ENCODE measurements at places on chromosomes 6 and 20.

- DNase-seq = no peak
Observed at GRCh38 chr20:5397393-5397792, 80.6 kb upstream of the PROKR2 start.

DNA sequence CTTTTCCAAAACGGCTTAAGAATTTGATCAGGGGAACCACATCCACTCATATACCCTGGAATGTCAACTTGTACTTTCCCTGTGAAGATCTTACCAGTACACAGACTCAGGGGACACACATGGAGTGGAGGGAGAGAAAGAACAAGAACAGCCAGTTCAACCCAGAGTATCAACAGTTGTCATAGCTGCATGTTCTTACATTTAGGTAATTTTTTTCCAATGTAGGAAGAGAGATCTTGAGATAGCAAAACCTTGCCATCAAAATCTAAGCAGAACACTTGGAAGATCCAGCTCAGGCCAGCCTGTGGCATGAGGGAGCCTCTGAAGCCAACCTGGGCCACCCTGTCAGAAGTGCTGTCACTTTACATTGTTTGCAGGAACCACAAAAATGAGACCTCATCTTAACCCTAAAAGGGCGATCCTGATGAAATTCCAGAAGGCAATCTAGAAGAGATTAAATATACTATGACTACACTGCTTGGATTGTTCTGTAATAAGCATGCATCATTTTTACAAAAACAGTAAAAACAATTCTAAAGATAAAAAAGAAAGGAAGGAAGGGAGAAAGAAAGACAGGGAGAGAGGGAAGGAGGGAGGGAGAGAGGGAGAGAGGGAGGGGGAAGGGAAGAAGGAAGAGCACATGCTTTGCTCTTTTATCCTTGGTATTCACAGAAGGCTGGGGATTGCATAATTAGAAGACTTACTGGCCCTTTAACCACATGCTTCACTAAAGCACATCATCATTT lies 124.7 kb upstream of the TCF21 start:
- no peak for DNase-seq

DNA sequence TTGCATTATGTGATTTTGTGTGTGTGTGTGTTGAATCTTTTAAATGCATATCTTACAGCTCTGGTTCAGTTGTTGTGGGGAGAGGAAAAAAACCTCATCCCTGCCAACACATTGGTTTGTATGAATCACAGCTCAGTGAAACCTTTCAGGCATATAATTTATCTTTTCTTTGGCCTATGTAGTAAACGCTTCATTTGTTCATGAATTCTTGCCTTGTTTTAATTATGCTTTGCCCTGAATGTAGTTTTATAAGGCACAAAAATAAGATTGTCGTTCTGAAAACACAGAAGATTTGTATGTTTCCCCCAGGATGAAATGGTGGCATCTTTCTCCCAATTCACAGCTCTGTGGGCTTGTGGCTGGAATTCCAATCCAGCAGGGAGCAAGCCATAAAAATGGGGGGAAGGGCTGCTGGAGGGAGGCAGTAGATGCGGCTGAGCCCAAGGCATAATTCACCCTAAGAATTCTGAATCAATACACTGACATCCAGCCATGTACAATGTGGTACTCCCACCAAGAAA lies 45.1 kb downstream of the BCAS1 start:
- peak; percentile 43 for DNase-seq

DNA sequence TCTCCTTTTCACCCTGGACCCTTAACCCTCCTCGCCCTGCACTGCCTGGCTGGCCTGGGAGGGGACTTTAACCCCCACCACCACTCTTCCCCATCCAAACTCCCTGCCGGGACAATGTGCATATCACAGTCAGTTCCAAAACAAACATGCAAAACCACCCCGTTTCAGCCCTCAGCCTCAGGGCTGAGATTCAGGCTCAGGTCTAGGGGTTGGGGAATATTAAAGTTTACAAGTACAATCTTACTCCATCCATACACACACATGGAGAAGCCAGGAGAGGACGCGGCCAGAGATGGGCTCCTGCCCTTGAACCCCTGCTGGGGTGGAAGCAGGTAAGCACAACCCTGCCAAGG lies 534 bp downstream of the KIAA1755 start:
- no peak for DNase-seq

DNA sequence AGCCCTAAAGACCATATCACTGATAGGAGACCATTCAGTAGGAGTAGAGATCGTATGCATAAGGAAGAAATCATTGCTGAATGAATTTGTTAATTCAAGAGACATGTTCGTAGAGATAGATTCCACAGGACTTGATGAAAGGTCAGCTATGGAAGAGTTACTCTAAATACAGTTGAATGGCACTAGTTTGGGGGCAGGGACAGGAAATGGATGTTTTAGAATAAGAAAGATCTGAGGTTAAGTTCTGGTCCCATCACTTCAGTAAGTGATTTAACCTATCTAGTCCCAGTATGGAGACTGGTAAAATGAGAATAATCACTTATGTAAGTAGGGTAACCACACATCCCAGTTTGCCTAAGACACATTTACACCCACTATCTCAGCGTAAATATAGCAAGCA lies 2.9 kb upstream of the BFSP1 start:
- no peak for DNase-seq

GRCh38 chr20:53789989-53790675 lies 196.5 kb upstream of the ZNF217 start:
- DNase-seq = no peak

- no peak for DNase-seq
Observed at GRCh38 chr6:108804956-108805355, 43.3 kb upstream of the ARMC2 start.

DNA sequence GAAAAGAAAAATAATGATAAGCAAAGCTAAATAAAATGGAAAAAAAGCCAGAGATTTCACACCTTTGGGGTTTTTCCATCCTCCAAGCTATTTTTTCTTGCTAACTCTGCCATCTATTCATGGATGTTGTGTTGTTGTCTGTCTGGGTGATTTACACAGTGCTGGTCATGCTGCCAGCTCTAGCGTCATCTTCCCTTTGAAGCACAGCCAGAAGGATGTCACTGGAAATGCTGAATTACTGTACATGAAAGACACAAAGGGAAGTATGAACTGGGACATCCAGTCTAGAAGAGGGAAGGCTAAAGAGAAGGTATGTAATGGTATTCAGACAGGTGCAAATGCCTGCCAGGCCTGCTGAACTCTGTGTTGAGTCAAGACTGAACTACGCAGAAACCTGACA lies 241.9 kb upstream of the STXBP5 start:
- no peak for DNase-seq

GRCh38 chr6:436308-437036 lies 44.9 kb downstream of the IRF4 start:
- no peak for DNase-seq

DNA sequence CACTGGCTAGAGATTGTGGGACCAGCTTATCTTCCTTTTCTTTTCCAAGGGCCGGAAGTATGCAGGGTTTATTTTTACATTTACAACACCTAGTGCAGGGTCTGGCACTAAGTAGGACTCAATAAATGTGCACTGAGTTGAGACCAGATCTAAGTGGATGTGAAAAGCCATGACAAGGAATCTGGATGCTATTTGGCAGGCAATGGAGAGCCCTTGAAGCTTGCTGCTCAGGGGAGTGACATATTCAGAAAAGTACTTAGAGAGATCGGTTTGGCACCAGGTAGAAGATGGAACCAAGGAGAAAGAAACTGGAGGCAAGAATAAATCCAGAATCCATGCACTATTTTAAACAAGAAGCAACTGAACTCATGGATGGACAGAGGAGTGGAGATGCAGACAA lies 815.8 kb downstream of the MAFB start:
- DNase-seq = no peak

DNA sequence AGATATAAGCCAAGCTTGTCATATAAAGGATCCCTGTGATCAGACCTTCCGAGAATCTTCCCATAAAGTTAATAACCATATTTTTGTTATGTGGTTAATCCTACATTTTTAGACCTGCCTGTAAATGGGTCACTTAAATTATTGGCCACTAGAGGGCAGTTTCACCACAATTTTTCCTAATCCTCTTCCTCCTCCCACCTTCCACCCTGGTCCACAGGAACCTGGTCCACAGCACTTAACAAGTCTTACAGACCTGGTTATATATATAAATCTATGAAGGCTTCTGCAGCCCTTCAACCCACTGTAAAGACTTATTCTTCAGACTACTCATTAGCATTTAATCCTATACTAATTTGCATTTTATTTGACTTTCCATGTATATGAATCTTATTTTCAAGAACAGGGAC lies 28.3 kb downstream of the MRS2 start:
- DNase-seq = no peak

DNA sequence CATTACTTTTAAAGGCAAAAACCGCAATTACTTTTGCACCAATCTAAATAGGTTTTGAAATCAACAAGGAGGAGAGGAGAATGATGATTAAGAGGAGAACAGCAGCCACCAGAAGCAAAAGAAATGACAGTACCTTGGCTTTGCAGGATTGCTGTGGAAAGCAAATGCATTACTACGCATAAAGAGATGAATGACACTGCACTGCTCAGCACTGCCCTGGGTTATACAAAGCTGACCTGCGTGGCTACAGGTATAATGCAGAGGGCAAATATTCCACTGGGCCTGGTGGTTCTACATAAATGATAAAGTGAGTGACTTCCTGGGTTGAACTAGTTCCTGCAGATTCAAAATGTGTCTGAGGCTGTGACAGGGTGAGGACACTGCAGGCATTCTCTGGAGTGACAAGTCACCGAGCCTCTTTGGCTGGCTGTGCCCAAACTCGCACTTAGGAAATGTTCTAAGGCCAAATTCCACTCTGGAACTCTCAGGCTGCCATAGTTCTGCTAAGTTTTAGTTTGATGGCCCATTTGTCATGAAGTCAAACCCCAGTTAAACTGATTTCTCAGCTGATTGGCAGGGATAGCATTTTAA lies 78.6 kb downstream of the INSM1 start:
- DNase-seq = no peak

GRCh38 chr20:34941226-34941625 lies 14.4 kb downstream of the GSS start:
- no peak for DNase-seq

- no peak for DNase-seq
Observed at GRCh38 chr6:141482796-141483597, 649.7 kb upstream of the GJE1 start.

GRCh38 chr6:167053895-167054530 lies 54.8 kb downstream of the CEP43 start:
- DNase-seq = no peak

- DNase-seq = no peak
Observed at GRCh38 chr6:138607478-138608433, 108.5 kb upstream of the NHSL1 start.

GRCh38 chr6:136893187-136893586 lies 28.9 kb upstream of the SLC35D3 start:
- no peak for DNase-seq

DNA sequence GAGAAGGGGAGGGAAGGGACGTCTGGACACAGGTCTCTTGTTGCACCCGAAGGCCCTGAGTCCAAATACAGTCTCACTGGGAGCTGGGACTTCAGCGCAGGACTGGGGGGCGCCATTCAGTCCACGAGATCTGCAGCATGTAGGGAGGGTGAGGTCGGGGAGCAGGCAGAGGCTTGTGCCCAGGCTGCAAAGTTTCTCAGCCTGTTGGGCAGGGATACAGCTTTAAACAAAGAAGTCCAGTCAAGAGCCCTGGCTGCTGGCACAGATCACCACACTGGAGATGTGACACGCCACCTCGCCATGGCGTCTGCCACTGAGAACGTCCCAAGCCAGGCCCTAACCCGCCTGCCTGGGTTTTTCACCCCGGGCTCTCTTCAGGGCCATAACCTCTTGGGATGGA lies 256.6 kb downstream of the DLL1 start:
- no peak for DNase-seq

- DNase-seq = no peak
Observed at GRCh38 chr6:41430875-41431274, 95.5 kb downstream of the NCR2 start.

DNA sequence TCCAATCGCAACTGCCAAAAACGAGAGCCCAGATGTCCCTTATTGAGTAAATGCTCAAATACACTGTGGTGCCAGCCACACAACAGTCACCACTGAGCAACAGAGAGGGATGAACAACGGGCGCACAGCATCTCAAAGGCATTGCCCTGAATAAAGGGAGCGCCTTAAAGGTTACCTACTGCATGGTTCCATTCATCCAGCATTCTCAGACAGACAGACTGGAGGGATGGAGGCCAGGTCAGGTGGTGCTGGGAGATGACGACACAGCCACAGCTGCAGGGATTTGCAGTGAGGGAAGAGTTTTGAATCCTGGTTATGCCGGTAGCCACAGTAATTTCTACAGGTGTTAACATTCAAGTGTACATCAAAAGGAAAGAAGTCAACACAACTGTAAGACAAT lies 615.5 kb upstream of the AGPAT4 start:
- no peak for DNase-seq

- DNase-seq = no peak
Observed at GRCh38 chr6:47091886-47092668, 49.9 kb upstream of the ADGRF1 start.

GRCh38 chr20:35838205-35838604 lies 66.4 kb downstream of the PHF20 start:
- no peak for DNase-seq

DNA sequence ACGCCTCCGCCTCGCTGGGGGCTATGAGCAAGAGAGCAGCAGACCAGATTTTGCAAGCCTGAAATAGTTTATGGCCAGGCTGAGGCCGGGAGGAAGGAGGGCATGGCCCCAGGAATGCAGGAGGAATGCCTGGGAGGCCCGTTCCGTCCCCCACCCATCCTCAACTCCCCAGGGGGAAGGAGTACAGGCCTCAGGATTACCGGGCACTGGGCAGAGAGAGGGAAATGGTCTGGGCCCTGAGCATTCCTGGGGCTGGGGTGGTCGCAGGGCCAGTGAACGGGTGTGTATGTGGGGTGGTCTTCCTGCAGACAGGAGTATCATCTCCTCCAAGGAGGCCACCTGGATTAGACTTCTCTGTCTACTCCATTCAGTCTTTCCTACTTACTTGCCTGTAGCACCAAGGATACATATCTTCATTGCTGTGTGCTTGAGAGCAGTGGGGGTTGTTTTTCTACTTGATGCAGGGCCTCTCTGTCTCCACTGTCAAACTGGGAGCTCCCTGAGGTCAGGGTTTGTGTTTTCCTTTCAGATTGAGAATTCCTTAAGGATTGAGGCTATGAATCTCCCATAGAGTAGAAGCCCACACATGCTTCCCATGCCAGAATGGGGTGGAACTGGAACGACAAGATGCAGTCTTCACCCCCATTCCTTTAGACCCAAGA lies 81.3 kb downstream of the VEGFA start:
- DNase-seq = no peak

- DNase-seq = no peak
Observed at GRCh38 chr20:18904624-18905023, 91.0 kb downstream of the SCP2D1 start.

- no peak for DNase-seq
Observed at GRCh38 chr6:124487623-124488431, 474.4 kb upstream of the RNF217 start.

DNA sequence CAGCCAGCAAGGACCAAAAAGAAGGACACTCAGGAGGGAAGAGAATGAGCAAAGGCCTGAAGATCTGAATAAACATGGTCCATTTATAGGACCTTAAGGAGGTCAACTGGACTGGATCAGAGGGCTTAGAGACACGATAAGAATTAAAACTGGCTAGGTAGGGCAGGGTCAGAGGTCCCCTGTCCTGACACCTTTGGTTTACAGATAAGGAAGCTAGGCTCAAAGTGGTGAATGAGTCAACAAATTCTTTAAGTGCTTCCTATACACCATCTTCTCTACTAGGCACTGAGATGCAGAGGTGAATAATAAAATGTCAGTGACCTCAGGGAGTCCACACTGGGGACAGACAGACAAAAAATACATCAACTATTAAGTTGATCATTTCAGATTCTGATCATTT lies 70.3 kb downstream of the HIVEP2 start:
- no peak for DNase-seq

- DNase-seq = no peak
Observed at GRCh38 chr6:2708456-2708855, 42.3 kb downstream of the MYLK4 start.
